T follicular helper cell (primary cell): ENCODE measurements at places on chromosomes 2 and 18.

DNA sequence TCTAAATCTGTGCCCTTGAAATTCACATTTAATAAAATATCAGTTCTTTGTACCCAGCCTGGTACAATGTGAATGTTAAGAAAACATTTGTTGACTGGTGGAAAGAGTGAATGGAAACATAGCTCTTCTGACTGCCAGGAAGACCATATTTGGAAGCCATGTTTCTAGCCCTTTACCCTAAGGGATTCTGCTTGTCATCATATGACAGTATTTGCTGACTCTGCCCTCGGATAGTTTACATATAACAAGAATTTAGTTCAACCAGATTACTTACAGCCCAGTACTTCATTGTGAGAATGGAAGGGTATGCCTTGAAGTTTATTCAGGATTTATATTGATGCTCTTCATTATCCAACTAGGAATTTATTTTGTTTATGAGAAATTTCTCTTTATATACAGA, 13.8 kb upstream of the KCNS3 start:
- DNase-seq, result no peak

- DNase-seq, result no peak
Measured at GRCh38 chr18:74375999-74376398, 60.4 kb downstream of the C18orf63 start.

- DNase-seq, result no peak
Measured at GRCh38 chr2:127216095-127216494, 4.0 kb downstream of the CYP27C1 start.

GRCh38 chr2:45173513-45173912, 164.3 kb upstream of the SIX2 start:
- DNase-seq, result no peak

DNA sequence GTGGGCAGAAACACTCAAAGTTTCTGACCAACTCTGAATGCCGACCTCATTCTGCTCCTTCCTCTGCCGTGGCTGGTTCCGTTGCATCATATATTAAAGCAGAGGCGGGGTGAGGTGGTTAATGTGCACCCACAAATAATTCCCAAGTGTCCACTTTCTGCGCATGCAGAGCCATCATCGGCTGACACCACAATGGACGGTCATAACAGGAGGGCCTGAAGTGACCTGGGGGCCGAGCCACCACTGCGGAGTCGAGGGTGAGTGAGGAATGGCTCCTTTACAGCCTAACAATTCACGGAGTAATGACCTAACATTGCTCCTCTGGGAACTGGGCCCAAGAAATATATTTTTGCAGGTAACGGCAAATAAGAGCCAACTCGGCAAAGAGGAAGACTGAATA, 32.9 kb upstream of the GLI2 start:
- no peak for DNase-seq
